Kidney tubule cell (primary cell): ENCODE measurements at places on chromosomes 3 and 15.

GRCh38 chr3:141083226-141083625 is 32.1 kb downstream of the SPSB4 start:
- DNase-seq = no peak

GRCh38 chr3:108103886-108104797 is 13.3 kb upstream of the CD47 start:
- no peak for DNase-seq

- DNase-seq = no peak
Measured at GRCh38 chr15:79099692-79100091, 9.1 kb upstream of the RASGRF1 start.

DNA sequence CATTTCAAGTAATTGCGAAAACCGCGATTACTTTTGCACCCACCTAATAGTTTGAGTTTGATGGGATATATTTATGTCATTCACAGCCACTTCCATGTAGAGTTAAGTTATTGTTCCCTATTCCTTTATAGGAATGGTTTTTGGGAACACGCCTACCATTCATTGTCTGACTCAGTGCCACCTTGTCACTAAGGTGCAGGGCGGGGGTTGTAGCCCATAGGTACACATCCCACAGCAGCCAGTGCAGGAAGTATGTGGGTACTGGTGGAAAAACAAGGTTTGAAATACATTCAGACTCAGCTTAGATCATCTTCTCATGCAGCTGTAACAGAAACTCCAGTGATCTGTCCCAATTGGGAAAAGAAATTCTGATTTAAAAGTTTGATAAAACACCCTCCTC is 48.2 kb upstream of the CFAP161 start:
- DNase-seq = no peak

GRCh38 chr15:45618813-45619212 is 16.0 kb upstream of the SQOR start:
- peak; percentile 25 for DNase-seq

- peak; percentile 45 for DNase-seq
Measured at GRCh38 chr3:188491276-188491687, 337.3 kb downstream of the LPP start.

DNA sequence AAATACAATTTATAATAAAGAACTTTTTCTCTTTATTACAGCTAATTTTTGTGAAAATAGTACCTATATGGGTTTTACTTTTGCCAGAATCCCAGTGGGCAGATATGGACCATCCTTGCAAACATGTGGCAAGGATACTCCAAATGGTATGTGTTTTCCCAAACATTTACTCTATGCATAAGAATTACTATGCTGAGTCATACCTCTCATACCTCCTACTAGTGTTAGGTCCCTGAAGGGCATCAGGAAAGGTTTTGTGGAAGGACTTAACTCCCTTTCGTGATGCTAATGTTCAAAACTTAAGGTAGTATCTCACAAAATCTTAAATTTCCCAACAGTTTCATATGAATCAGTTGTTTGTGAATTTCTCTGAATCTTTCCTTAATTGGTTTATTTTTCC is 21.3 kb downstream of the ADGRG7 start:
- no peak for DNase-seq

DNA sequence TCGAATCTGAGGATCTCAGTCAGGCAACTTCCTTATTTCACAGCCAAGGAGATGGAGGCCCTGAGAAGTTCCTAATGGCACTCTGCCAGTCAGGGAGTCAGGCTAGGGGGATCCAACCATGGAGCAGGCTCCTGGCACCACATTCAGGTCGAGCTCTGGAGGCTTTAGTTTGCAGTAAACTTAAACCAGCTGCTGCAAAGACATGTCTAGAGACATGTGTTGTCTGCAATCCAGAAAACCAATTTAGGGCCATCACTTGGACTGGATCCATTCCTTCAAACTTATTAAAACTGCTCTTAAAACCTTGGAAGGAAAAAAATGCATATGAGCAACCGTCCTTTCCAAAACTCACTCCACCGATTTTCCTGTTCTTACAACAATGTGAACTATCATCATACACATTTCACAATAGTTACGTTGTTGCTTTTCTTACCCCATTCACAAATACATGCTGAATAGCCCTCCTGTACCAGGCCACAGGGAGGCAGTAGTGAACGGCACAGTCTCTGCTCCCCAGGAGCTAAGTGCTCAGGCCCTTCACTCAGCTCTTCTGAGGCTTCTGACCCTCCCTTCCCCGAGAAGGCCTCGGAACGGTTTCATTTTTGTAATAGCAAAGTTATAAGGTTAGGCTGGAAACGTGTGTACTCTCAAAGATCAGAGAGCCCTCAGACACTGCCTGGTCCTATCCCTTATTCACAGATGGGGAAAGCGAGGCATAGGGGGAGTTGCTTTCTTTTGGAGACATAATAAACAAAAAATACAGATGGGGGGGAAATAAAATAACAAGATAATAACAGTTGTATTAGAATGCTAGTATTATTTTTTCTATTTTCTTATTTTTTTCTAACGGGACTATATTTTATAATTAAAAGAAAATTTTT is 20.1 kb downstream of the RFT1 start:
- peak; percentile 33 for DNase-seq

- no peak for DNase-seq
Measured at GRCh38 chr3:1272546-1273265, 179.9 kb downstream of the CNTN6 start.

- peak; percentile 65 for DNase-seq
Measured at GRCh38 chr15:20356444-20356910, 185.1 kb downstream of the GOLGA6L6 start.

- peak; percentile 94 for DNase-seq
Measured at GRCh38 chr15:73633991-73634495, 854 bp upstream of the NPTN start.

DNA sequence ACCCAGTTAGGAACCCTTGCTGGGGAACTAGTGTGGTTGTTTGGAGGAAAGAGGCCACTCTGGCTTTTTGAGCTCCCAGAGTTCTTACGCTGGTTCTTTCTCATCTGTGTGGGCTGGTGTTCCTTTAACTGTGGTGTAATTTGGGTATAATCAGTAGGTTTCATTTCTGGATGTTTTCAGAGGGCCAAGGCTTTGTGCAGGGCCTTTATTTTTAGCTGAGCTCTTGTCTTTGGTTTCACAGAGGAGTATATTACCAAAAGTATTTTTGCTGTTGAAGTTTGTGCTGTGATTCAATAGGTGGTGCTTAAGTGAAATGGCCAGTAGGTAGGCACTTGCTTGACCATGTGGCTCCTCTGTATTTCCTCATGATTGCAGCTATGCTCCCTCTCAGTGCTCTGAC is 357.9 kb downstream of the KCNH8 start:
- DNase-seq = no peak

GRCh38 chr3:197001106-197001971 is 28.3 kb downstream of the MELTF start:
- no peak for DNase-seq

GRCh38 chr15:93989440-93989998 is 241.8 kb upstream of the MCTP2 start:
- no peak for DNase-seq

GRCh38 chr15:72859017-72859756 is 75.6 kb upstream of the ADPGK start:
- DNase-seq = no peak

DNA sequence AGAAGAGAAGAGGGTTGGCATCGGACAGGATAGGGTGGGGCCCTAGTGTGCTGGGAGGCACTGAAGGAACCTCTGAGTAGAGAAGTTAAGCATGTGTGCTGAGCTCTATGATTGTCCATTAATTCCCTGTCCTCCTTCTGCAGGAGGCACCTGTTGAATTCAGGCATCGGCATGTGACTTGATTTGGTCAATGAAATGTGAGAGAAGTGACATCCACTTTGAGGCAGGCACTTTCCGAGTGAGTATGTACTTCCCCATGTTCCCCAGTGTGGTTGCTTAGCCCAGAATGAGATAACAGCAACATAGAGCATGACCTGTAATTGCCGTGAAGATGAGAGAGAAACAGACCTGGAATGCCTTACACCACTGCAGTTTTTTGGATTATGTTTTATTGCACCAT is 224.8 kb downstream of the RPLP1 start:
- DNase-seq = no peak

DNA sequence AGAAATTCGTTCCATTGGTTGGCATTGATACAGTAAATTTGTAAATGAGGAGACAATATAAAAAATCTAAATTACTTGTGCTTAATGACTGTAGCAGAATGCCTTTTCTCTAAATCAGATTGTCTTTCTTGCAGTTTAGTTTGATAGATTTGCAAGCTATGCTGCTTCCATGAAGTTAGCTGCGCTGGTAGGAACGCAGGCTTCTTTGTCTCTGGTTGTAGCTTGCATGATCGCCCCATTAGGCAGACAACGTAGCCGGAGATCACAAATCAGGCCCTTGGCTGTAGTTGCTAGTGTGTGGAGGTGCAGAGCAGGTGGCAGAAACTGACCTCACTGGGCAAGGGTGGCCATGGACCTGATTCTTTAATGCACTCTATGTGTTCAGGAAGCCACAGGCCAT is 6.1 kb downstream of the ZIC1 start:
- no peak for DNase-seq

- DNase-seq = no peak
Measured at GRCh38 chr3:18648868-18649462, 223.8 kb upstream of the SATB1 start.
